ENCODE measurements at places on chromosomes 5 and 9.

- no peak for DNase-seq
These were observed 72.0 kb upstream of the IQGAP2 start for GRCh38 chr5:76331126-76331525.

DNA sequence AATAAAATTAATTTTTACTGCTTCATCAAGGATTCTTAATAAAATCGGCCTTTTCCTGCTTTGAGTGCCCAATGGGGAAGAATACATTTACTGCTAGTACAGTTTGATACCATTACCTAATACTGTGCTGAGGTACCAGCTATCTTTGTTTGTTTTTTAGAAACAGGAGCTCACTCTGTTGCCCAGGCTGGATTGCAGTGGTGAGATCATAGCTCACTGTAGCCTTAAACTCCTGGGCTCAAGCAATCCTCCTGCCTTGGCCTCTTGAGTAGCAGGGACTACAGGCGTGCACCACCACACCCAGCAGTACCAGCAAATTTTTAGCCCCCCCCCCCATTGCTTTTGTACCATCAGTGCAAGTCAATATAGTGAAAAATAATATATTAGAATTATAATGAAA is 13.6 kb upstream of the ANKHD1 start:
- no peak for DNase-seq

DNA sequence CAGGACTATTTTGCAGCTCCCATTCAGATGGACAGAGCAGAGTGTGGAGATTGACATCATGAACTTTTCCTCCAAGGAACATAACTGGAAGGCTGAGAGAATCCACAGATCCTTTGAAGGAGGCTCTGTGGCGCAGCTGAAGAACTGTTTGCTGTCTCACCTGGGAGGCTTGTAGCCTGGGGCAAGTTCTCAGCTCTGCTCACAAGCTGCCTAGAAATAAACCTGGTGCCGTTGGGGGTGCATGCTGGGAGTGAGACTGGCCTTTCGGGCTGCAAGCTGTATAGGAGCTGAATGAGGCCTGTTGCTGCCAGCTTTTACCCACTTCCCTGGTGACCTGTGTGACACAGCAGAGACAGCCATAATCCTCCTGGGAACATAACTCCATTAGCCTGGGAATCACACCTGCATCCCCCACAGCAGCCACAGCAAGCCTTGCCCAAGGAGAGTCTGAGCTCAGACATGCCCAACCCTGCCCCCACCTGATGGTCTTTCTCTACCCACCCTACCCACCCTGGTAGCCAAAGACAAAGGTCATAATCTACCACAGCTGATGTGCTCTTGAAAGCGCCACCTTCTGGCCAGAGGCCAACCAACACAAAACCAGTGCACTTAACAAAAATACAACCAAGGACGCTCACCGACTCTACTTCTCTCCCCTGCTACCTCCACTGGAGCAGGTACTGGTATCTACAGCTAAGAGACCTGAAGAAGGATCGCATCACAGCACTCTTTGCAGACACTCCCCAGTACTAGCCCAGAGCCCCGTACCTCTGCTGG is 205.1 kb upstream of the MRPS30 start:
- peak; percentile 52 for DNase-seq

DNA sequence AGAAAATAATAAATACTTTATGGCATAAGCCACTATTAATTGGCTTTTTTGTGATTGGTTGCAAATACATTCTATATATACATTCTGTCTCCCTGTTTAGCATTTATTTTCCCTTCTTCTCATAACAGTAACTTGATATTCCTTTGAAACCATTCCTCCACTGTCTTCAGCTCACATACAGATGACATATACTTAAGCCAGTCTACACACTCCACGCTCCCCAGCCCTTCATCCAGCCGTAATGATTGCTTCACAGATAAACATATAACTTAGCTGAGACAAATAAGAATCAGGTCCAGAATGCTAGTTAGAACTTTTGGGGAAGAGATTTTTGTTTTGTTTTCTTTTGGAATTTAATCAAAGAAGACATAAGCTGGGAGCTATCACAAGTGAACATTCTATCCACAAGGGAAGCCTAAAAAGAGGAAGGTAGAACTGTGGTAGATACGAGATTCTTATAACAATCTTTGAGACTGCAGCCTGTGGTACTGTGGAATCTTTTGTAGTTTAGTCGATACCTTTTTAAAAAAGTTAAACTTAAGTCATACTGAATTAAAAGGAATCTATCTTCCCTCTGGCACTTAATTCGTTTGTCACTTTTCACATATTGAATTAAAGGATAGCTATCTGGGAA is 365.1 kb upstream of the PRR16 start:
- DNase-seq: no peak
